Glomerular endothelial cell (primary cell): ENCODE measurements at places on chromosomes 5 and 9.

- no peak for DNase-seq
Observed at GRCh38 chr5:150623152-150623877, 17.1 kb upstream of the SYNPO start.

DNA sequence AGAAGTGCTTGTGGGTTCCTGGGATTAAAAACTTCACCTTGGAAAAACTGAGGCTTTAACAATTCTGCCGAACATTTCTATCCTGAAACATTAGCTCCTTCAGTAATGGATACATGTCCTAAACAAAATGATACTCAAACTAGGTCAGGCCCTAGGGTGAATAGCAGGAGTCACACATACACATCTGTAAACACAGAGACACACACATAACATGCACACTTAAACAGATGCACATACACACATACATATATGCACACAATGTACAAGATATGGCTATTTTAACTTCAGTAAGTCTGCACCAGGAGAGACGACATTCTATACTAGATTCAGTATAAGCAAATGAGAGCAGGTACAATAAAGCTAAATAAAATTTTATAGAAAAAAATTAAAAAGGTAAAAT is 124.4 kb downstream of the DCP2 start:
- DNase-seq: no peak

DNA sequence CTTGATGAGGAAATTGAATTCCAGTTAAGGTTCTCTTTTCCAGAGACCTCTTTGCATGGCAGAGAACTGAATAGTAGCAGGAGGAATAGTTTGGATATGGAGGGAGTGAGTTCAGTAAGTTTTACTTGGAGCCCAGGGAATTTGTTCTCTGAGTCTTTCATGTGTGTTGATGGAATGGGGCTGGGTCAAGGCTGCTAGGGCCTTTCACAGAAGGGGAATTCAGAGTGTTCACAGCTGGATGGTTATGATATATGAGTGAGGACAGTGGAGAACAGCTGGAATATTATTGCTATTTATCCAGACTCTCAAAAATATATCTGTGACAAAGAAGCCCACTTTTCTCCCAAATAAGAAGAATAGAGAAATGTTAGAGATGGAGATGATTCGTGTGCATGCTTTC is 372.8 kb downstream of the PLK2 start:
- DNase-seq: no peak

DNA sequence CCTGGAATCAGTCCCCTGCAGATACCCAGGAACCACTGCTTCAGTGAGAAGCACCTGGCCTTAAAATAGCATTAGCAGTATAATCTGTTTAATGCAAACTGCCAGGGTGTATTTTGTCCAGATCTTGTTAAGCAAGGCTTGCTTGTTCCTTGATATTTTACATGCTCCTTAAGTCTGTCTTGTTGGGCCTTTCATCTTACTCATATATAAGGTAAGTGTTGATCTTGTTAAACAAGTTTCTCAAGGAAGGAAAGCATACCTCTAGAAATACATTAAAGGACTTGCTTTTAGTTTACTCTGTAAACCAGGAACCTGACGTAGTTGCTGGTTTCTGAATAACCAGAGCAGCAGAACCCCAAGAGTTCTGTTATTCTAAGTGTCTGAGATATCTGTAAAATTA is 13.7 kb downstream of the HSPA4 start:
- DNase-seq: no peak

- no peak for DNase-seq
Observed at GRCh38 chr5:35902046-35902672, 36.3 kb downstream of the CAPSL start.

GRCh38 chr5:96096724-96097123 is 135.1 kb upstream of the ELL2 start:
- DNase-seq: no peak

DNA sequence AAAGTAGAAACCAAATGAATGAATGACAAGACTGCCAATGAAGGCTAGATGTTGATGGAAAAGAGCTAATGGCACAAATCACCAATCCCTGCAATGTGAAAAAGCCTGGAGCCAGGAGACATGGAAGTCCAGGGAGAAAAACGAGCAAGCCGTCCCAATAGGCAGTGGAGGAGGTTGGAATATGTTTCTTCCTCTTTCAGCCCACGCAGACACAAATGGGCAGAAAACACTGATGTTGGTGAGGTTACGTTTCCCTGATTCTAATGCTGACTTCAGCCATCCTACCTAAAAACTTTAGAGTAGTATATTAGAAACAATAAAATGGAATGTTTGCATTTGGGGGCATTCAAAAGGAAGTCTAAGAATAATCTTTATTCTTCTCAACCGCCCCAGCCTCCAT is 23.9 kb upstream of the KIF2A start:
- DNase-seq: no peak

DNA sequence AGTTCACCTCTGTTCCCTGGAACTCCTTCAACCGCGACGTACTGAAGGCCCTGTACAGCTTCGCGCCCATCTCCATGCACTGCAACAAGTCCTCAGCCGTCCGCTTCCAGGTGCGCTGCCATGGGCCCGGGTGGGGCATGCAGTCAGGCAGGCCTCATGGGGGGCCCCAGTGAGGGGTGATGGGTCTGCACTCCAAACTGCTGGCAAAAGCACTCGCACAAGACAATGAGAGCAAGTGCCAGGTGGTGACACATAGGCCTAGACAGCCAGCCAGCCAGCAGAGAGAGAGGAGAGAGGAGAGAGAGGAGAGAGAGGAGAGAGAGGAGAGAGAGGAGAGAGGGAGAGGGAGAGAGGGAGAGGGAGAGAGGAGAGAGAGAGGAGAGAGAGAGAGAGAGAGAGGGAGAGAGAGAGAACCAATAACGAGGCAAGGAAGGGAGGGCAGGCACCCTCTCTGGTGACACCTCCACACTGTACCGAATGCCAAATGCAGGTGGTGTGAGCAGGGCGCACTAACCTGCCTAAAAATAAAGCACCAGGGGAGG is 21.0 kb downstream of the DBH start:
- no peak for DNase-seq

DNA sequence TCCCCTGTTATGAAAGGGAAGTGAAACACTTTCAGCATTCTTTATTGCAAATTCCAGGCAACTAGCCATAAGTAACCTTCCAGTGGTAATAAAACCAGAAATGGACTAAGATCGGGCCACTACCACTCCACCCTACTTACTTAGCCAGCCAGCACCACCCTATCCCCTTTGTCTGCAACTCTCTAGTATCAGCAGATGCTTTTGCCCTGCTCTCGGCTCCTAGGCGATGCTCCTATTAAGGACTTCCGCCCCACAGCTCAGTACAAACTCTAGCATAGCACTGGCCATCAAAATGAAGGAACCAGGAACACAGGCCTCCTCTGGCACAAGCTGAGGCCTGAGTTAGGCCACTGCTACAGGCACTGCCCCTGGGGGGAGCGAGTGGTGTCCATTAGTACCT is 81.2 kb downstream of the GLDC start:
- no peak for DNase-seq

DNA sequence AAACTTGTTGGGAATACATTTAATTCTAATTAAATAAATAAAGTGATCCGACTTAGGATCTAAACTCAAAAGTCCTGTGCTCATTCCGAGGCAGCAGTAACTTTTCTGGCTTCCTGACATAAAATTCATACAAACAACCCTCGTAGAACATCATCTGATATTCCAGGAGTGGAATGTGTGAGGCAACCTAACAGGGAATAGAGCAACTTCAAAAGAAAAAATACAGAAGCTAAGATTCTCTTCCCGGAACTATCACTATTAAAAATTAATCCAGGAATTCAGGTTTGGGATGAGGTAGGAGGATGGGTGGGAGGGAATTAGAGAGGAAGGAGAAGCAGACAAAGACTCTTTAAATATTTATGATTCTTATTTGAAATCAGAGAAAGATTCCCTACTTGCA is 32.9 kb upstream of the TRIO start:
- no peak for DNase-seq

GRCh38 chr9:32584784-32585183 is 11.8 kb upstream of the NDUFB6 start:
- no peak for DNase-seq

DNA sequence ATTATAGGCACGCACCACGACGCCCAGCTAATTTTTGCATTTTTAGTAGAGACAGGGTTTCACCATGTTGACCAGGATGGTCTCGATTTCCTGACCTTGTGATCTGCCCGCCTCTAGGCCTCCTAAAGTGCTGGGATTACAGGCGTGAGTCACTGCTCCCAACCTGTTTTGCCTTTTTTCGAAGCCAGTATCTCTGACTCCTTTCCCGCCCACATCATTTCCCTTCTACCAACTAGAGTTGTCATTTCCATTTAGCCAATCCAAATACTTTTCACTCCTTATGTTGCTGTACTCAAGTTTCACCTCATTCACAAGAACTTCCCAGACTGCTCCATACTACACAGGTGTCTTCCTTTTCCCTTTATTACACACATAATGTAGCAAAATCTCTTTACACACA is 502.6 kb upstream of the CDH6 start:
- DNase-seq: no peak
